Effector CD8-positive, alpha-beta T cell (primary cell): ENCODE measurements at places on chromosomes 1 and 21.

DNA sequence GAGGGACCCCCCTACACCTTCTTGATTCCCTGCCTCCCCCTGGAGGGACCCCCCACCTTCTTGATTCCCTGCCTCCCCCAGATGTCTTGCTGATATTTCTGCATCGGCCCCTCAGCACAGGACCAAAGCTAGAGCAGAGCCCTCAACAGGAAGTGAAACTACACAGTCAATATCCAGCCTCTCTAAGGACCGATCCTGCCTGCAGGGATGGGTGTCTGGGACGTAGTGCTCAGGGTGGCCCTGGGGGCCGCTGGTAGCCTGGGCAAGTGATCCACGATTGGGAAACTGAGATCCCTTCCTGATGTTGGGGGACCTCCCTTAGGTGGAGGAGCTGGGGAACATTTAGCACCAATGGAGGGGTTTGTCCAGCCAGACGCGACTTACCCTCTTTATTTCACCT is 3.9 kb upstream of the LEFTY2 start:
- no peak for DNase-seq

GRCh38 chr1:37878071-37878470 is 18.7 kb upstream of the MTF1 start:
- no peak for DNase-seq

- DNase-seq, result no peak
Measured at GRCh38 chr1:78902641-78903040, 103.9 kb downstream of the ADGRL4 start.

DNA sequence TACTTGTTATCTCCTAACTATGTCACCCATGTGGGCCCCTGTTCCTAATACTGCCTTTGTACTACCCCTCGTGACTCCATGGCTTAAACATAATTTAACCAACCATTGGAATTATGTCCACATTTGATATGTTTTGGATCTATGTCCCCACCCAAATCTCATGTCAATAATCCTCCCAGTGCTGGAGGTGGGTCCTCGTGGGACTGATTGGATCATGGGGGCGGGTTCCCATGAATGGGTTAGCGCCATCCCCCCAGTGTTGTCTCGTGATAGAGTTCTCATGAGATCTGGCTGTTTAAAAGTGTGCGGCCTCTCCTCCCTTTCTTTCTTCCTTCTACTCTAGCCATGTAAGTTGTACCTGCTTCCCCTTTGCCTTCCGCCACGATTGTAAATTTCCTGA is 9.8 kb downstream of the CBR1 start:
- DNase-seq, result no peak

- no peak for DNase-seq
Measured at GRCh38 chr1:75791022-75791421, 5.0 kb downstream of the RABGGTB start.

GRCh38 chr1:161772397-161772796 is 6.3 kb downstream of the ATF6 start:
- no peak for DNase-seq

DNA sequence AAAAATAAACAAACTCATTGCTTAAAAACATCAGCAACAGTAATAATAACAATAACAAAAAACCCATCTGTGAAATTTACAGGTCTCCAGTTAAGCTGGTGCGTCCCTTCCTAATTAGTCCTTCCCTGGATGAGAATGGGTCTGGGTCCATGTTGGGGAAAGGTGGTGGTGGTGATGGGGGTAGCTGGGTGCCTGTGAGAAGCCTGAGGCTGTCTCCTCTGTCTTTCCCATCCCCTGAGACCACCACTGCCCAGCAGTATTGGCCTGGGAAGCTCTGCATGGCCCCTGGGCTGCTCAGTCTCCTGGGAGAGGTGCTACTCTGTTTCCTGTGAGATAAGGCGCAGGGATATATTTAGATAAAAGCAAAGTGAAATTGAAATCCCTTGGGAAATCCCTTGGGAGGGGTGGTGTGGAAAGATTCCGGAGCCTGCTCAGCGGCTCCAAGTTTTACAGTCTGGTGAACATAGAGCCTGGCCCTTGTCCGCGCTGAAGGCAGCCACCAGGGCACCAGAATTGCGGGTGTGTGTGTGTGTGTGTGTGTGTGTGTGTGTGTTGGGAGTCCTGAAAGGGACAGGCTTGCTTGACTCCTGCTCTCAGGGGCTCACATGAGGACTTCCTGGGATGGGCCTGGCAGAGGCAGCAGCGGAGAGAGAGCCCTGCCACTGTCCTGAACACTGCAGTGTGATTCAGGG is 150.2 kb downstream of the FOXD2 start:
- no peak for DNase-seq

- no peak for DNase-seq
Measured at GRCh38 chr21:42763581-42764442, 110.4 kb downstream of the PDE9A start.

DNA sequence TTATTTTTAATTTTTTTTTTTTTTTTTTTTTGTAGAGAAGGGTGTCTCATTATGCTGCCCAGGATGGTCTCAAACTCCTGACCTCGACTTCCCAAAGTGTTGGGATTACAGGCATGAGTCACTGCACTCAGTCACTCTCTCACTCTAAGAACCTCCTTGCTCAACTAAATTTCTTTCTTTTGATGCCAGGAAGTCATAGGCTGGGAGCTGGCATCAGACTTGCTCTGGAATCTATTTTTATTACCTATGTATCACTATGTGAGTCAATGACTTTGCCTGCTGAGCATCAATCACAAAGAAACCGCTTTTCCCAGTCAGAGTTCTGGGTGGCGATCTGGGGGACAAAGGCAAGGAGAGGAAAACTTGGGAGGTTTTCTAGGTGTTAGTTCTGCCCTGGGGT is 35.5 kb upstream of the PARP1 start:
- no peak for DNase-seq

GRCh38 chr1:110320168-110320518 is 19.0 kb upstream of the RBM15 start:
- DNase-seq, result no peak

DNA sequence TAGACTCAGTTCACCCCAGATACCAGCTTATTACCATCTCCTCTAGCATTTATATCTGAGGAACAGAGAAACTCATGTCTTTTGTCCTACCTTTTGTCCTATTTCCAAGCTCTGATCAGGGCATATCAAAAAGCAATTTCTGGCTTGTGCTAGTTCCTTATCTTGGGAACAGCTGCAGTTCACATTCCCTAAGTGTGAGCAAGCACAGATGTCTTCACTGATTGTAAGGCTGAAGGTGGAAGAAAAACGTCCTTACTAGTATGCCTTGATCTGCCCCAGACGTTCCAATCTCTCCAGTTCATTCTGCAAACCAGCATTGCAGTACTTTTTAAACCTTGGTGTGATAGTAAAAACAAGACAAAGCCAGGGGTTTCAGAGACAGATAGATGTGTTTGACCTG is 139.8 kb downstream of the NCAM2 start:
- DNase-seq, result no peak

DNA sequence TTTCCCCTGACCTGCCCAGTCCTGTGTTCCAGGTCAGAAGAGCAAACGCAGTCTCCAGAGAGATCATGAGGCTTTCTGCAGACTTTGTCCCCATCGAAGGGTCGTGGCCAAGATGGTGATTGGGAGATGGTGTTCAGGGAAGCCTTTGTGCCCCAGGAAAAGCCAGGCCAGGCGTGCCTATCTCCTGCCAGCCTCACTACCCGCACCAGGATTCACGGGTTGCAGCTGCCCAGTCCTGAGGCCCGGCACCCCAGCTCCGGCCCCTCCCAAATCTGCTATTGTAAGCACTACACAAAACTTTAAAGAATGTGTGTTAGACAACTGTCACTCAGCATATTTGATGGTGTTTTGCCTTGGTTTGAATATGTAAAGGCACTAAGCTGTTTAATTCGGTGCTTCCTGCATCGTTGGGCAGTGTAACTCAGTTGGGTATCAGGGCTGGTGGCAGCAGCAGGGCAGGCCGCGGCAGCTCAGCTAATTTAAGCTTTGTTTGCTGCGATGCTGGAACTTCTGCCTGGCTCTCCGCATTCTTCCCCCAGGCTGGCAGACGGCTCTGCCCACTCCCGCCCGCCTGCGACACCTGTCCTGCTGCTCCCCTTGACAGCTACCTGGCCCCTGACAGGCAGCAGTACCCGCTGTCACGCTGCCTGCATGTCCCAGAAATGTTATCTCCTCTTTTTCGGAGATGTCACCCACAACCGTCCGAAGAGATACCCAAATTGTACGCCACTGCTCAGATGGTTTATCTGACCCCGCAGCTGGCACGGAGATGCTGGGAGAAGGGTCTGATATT is 209.0 kb upstream of the VAMP3 start:
- DNase-seq, result no peak

DNA sequence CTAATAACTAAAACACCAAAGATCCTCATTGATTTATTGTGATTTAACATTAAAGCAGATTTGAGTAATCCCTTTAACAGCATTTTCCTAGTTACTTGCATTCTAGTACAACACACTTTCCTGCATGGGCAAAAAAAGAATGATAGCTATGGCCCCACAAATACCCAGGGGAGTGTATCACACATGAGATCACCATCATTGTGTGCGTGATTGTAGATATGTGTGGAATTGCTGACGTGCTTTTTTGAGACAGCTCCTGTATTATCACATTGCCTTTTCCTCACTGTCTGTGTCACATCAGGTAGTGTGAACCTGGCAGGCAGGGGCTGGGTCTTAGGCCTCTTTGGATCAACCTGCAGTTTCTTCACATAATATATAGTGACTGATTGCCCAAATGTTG is 48.5 kb upstream of the SAMD13 start:
- DNase-seq, result no peak

DNA sequence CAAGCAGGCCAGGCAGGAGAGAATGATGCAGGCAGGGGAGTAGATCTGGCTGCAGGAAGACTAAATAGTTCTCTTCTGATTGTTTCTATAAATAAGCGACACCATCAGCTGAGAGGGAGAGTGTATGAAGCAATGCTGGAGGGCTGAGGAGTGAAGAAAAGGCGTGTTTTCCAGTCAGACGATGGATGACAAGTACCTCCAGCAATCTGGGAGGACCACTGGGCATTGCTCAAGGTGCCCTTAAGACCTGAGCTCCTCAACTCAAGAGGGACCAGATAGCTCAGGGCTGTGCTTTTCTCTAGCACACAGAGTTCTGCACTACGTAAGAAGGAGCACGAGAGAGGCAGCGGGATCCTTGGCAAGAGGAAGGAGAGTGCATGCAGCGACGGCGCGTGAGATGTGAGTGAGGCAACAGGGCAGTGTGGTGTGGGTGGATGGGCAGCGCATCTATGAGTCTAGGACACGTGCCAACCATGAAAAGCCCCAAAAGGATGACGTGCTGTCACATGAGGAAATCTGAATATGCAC is 36.0 kb downstream of the PABPC4 start:
- no peak for DNase-seq

DNA sequence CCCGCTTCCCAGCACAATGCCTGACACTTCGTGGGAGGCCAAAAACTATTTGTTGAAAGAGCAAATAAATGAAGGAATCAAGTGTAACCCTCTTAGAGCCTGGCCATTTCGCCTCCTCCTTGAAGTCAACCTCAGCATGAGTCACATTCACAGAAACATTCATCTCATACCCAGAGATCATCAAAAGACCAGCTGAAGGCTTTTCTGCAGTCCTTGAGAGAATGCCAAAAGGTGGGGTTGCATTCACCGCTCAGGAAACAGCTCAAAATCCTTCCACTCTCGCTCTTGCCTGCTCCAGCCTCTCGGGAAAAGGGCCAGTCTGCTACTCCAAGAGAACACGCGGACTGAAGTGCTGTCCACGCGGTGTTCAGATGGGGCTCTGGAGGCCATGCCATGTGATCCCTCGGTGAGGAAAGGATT is 90.0 kb downstream of the VWA5B1 start:
- no peak for DNase-seq

- DNase-seq, result peak; percentile 4
Measured at GRCh38 chr1:150066838-150067183, 765 bp upstream of the VPS45 start.

- no peak for DNase-seq
Measured at GRCh38 chr1:207849646-207850045, 61.3 kb downstream of the CD34 start.

GRCh38 chr1:94617134-94617805 is 75.7 kb upstream of the F3 start:
- no peak for DNase-seq

GRCh38 chr1:203148127-203148526 is 20.6 kb downstream of the ADORA1 start:
- no peak for DNase-seq

GRCh38 chr1:58829866-58830265 is 46.0 kb upstream of the JUN start:
- DNase-seq, result no peak

DNA sequence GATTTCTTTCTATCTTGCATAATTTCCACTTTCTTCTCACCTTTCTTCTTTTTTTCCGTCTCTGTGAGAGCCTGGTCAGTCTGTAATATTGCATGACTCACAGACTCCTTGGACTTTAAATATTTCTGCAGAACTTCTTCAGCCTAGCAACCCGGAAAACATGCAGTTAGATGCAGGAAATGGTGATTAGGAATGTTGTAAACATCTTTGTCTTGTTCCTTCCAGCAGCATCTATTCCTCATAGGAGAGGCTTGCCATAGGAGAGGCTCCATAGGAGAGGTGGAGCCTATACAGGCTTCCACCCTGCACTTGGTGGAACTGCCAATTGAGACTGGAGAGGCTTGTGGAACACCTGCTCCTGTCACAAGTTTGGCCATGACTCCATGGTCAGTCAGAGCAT is 10.0 kb downstream of the GBP5 start:
- DNase-seq, result no peak

DNA sequence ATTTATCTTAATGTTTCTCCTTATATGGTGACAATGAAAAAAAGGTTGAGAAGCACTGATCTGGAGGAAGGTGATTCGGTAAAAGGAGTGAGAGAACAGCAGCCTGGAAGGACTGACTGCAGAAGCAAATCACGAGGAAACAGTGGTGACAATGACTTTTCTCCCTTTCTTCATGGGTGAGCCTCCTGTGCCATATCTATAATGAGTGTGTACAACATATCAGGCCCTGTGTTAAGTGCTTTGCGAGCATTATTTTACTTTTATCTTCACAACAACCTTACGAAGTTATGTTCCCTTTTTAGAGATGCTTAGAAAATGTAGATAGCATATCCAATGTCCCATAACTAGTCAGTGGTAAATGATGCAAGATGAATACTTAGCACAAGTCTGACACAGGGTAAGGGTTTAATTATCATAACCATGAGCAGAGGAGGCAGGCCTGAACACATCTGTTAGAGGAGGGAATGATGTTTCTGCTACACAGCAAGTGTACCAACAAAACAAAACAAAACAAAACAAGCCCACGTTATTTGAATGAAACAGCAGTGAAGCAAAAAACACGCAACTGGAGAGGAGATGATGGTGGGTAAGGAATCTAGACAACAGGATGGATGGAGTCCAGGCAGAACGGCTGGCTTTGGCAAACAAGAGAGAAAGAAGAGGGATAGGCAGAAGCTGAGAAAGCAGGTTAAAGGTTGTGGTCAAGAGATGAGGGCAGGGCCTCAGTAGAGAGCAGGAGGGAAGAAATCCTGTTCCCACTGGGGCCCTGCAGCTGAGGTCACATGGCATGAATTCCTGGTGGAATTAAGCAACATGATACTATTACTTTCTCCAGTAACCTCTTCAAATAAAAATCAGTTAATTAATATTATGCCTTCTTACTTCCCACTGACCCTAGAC is 29.6 kb downstream of the GNG12 start:
- DNase-seq, result no peak
